NCI-H526 treated with DMSO at 0.1 percent for 48 hours (cell line): ENCODE measurements at places on chromosomes 4 and X.

DNA sequence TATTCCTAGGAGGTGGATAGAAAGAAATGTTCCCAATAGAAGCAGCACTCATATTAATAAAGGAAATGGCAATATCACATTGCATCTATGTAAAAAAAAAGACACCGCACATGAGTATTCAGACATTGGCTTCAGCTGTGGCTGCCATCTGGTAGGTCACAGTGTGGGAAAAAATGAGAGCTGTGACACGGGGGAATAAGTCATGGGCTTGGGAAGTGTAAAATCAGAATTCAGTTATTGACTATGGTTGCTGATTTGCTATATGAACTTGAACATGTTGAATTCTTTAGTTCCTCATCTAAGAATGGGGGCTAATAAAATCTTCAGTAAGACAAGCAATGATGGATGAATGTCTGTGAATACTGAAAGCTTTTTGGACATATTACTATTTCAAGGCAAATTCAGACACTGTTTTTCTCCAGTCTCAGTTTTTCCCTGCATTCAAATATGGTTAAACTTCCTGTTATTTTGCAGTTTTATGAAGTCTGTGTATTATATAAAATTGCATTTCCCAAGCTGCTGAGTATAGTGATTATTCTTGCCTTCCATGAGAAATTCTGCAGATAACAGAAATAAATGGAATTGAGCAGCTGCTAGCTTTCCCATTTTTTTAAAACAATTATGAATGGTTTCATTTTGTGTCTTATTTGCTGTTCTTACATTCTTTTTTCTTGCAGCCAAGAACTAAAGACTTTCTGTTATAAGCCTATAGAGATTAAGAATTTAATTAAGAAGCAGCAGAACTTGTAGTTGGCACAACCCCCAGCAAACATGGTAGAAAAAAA, 221.0 kb downstream of the ANKRD50 start:
- no peak for DNase-seq

- DNase-seq = no peak
Measured at GRCh38 chr4:132792310-132792709, 356.8 kb upstream of the PCDH10 start.

- DNase-seq = no peak
Measured at GRCh38 chrX:18707426-18708049, at the start of gene PPEF1. TSS of gene PPEF1 (plus strand) at chrX:18707645. CDS start at chrX:18707781, 136 bp downstream.

DNA sequence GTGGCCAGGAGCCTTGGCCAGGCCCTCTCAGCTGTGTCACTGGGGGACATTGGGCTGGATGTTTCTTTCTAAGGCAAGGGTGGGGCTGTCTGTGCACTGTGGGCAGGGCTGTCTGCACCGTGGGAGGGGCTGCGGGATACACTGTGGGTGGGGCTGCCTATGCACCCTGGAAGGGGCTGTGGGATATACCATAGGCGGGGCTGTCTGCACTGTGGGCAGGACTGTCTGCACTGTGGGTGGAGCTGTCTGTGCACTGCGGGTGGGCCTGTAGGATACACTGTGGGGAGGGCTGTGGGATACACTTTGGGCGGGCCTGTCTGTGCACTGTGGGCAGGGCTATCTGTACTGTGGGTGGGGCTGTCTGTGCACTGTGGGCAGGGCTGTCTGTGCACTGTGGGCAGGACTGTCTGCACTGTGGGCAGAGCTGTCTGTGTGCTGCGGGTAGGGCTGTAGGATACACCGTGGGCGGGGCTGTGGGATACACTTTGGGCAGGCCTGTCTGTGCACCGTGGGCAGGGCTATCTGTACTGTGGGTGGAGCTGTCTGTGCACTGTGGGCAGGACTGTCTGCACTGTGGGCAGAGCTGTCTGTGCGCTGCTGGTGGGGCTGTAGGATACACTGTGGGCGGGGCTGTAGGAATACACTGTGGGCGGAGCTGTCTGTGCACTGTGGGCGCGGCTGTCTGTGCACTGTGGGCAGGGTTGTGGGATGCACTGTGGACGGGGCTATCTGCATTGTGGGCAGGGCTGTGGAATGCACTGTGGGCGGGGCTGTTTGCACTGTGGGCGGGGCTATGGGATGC, 31.1 kb downstream of the ACOX3 start:
- no peak for DNase-seq
